AG09309 (cell line): ENCODE measurements at places on chromosomes 5 and 9.

DNA sequence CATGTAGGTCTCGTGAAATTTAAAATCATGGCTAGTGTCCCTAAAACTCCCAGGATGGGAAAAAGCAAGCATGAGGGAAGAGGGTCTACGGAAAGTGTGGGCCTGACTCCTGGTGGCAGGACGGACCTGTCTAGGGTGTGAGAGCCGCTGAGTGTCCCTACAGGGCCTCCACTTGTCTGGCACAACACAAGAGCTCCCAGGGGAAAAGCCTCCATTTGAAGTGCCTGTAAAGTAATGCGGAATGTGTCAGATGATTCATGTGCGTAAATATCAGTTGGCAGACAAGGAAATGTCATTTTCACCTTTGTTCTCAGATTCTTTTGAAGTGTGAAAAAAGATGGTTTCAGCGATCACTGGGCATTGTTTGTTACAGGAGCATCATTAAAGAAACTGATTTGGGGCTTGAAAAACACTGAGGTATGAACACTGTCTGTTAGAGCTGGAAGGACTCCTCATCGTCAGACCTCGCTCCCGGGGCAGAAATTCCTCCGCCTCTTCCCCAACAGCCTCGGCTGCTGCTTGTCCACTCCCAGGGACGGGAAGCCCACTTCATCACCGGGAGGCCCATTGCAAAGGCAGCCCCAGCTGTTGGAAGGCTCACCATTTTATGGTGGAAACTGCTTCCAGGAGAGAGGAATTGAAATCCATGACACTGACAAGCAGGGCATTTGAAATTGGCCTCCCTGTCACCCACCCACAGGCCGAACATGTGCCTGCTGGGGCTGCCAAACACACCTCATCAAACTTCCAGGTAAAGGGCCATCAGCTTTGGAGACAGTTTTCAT is 240.8 kb downstream of the FSTL4 start:
- no peak for DNase-seq

DNA sequence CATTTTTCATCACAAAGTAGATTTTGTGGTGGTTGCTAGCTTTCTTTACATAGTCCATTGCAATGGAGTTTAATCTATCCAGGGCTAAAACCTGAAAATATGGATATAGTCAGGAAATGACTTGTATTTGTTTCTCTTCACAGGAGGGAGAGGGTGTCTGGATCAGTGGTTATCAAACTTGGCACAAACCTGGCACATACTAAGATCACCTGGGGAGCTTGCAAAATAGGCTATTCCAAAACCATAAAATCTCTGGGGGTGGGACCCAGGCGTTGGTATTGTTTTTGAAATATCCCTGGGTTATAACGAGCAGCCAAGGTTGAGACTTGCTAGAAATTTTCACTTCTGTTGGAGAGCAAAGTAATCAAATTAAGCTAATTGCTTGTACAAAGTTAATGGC is 179.9 kb downstream of the PCSK1 start:
- DNase-seq = no peak

DNA sequence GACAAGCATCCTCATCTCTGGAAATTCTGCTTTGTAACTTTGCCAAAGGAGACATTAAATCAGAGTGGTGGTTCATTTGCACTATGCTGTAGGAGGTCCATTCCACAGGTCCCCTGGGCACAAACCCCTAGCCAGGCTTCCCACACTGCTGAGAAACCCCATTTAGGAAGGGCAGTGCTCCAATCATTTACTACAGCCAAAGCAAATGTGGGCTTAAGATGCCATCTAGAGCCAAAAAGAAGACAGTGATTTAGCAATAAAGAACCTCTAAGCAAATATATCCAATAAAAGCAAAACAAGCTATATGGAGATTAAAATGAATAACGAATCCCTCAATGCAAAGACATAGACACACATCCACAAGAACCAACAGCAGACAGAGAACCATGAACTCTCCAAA is 129.0 kb upstream of the ALDH1B1 start:
- DNase-seq = no peak

- DNase-seq = no peak
These were observed 3.6 kb upstream of the PAX5 start for GRCh38 chr9:37037503-37038301.

GRCh38 chr5:124130816-124131215 is 615.6 kb downstream of the ZNF608 start:
- DNase-seq = no peak

DNA sequence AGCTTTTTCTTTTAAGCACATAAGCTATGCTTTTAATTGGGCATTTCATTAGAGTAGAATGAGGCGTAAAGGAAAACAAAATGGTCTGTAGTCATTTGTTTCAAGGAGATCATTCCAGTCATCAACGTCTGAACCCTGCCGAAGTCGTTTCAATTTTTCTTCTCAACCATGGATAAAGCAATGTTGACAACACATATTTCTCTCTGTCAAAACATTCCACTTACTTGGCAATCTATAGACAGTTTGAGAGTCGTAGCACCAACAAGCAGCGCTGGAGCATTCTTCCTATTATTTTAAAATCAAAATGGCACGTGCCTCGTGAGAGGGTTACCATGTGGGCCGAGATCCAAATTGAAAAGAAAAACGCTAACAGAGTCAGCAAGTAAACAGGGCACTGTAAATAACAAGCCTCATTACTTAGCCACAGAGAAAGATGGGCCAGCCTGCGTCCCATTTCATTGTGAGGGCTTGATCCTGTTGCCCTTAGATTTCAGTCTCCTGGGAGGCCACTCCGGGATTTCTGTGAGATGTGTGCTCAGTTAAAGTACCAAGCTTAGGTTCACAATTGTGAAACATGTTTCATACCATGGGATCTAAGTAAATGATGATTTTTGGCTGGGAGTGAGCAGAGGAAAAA is 422.9 kb downstream of the DTWD2 start:
- no peak for DNase-seq

GRCh38 chr9:121173501-121173900 is 28.2 kb downstream of the RAB14 start:
- no peak for DNase-seq

DNA sequence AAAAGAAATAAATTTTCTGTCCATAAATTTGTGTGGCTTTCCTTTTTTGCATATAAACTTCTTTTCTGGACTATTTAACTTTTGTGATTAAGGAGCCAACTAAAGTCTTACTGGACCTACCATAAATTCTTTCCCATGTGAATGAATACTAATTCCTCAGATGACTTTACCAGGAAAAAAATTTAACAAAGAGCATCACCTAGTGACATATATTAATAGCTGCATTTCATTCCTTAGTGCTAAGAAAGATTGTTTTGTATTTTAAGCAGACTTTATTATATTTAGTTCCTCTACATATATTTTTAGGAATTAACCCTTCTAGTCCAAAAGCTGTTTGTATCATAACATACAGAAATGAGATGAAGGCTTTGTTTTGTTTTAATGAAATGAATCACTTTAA is 64.4 kb downstream of the C9orf85 start:
- peak; percentile 8 for DNase-seq

DNA sequence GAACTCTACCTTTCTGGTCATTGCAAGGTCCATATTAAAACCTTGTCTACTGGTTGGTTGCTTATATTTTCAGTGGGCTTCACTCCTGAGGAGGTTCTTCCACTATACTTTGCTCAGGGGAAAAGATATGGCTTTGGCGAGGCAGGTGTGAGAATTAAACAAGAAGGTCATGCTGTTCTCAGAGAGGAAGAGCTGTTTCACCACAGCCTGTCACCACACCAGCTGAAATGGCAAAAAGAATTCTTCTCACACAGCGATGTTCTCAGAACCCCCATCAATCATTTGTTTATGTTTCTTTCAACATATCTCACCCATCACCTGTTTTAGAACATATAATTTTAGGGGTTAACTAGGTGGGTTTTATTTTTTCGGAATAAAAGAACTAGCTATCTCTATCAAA is 38.6 kb downstream of the CAPSL start:
- DNase-seq = no peak

- no peak for DNase-seq
These were observed 137.8 kb downstream of the AGTPBP1 start for GRCh38 chr9:85603936-85604335.

DNA sequence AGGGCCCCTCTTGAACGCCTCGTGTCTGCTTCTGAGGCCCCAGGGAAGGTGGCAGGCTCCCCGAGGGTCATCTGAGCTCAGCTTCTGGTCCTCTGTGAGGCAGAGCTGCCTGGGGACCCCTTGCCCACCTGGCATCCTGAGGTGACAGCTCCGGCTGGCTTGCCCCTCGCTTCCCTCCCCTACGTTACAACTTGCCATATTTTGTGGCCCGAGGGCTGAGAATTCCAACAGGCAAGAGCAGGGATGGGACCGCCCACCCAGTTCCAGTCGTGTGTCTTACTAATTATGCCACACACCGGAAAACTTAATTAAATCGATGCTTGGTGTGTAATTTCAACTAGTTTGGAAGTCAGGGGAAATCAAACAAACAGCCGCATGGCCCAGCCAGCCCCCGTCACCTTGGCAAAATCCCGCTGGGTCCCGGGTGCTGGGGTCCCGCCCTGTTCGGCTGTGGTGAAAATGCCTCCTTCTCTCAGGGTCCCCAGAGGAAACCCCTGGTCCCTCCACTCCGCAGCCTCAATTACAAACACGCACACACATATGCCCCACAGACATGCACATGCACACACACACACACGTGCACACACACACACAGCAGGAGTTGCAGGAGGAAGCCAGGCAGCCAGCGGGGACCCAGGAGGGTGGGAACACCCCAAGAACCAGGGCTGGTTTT is 221.0 kb upstream of the IER5L start:
- DNase-seq = no peak

GRCh38 chr5:96293966-96294883 is 138.8 kb downstream of the PCSK1 start:
- DNase-seq = no peak

GRCh38 chr5:1000329-1000728 is 8.3 kb upstream of the NKD2 start:
- DNase-seq = no peak

DNA sequence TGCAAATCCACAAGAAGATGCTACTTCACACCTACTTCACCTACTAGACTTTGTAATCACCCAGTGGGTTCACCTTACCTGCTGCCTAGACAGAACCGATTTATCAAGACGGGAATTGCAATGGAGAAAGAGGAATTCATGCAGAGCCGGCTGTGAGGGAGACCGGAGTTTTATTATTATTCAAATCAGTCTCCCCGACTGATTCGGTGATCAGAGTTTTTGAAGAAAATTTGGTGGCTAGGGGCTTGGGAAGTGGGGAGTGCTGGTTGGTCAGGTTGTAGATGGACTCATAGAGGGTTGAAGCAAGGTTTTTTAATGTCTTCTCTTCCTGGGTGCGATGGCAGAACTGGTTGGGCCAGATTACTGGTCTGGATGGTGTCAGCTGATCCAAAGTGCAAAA is 23.4 kb downstream of the SFXN1 start:
- no peak for DNase-seq

- no peak for DNase-seq
These were observed 300.2 kb downstream of the GLIS3 start for GRCh38 chr9:3999706-4000105.

DNA sequence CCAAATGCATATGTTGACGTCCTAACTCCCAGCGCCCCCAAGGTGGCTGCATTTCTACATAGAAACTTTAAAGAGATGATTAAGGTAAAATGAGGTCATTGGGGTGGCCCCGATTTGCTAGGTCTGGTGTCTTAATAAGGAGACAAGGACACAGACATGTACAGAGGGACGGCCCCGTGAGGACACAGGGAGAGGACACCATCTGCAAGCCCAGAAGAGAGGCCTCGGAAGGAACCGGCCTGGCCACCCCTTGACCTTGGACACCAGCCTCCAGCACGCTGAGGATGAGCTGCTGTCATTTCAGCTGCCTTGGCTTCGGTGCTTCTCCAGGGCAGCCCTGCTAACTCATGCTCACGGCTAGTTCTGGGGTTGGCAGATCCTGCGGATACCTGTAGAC is 73.2 kb downstream of the MRPL36 start:
- DNase-seq = no peak

- peak; percentile 95 for DNase-seq
These were observed 10.3 kb downstream of the FST start for GRCh38 chr5:53490747-53491146.

DNA sequence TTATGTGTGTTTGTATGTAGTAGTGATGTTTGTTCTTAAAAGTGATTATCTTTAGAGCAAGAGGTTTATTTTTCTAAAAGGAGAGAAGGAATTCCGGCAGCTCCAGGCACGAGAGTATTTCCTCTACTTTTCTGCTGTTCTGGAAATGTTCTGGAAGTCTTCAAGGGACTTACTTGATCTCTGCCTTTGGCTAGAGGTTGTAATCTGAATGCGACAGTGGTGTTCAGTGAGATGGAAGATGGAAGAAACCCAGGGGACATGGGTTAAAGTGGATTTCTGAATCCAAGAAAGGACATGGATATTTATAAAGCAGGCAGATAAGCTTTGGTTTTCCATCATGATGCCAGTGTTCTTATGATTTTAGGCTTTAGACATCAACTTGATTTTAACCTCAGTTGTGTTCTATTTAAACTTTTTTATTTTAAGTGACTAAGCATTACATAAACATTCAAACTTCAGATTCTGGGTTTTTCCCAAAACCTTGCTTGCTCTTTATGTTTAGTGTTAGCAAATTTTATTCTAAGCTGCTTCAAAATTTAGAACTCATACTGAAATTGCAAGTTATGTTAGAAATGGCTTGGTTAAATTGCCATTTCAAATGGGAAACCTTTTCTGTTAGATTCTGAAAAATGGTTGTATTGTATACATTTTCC is 3.6 kb downstream of the GPR21 start:
- DNase-seq = no peak

DNA sequence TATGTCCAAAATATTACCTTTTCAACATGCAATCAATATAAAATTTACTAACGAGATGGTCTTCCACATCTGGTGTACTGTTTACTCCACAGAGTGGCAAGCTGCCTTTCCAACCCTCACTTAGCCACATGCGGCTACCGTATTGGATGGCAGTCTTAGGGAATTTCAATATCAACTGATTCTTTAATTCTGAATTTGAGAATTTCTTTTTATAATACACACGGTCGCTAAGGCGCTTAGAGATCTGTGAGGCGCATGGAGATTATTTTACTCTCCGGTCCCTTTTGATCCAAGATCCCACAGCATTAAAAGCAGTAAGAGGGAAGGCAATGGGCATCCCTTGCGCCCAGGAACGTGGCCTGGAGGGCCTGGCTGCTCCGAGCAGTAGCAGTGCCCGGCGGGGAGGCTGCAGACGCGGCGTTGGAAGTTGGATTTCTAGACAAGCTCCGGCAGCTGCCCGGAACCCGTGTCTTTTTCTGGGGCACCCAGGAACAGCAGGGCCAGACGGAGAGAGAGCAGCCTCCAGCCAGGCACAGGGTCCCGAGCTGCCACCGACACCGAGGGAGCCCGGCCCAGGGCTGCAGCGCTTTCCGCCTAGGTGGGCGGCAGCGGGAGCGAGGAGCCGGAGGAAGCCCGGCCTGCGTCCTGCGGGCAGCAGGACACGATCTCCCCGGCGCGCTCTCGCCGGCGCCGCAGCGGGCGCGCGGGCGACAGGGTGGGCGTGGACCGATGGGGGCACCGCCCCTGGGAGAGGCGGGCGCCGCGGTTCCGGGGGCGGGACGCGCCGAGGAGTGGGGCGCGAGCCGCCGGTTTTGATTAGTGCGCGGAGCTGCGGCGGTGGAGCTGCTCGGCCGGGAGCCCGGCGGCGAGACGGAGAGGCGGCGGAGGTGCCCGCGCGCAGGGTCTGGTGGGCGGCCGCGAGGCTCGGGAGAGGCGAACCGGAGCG is at the start of gene UGCG:
UGCG (plus strand) TSS at position 819 of the 946 bp plus-strand sequence. CDS start 402 bp downstream, outside the sequence.
- DNase-seq = peak; percentile 61

GRCh38 chr5:95068289-95068910 is 216.5 kb downstream of the MCTP1 start:
- DNase-seq = no peak
